ENCODE measurements at places on chromosomes 12 and 14. TPM values are rescaled to one million over a fixed set of nuclear protein-coding genes. Genes with fewer than 3 reads are reported as not detected.

GRCh38 chr12:89702503-89702902 is 6.1 kb downstream of the ATP2B1 start:
- ATAC-seq: no peak

GRCh38 chr12:93008044-93008778 is 79.1 kb upstream of the EEA1 start:
- no peak for ATAC-seq

- no peak for ATAC-seq
Measured at GRCh38 chr12:114192013-114192412, 213.9 kb downstream of the TBX5 start.

GRCh38 chr14:75427482-75428229 is at the start of gene JDP2:
Gene JDP2, plus strand, starts transcription at chr14:75428022. Its CDS starts 9,899 bp downstream, at chr14:75437921.
- peak; percentile 85 for ATAC-seq

DNA sequence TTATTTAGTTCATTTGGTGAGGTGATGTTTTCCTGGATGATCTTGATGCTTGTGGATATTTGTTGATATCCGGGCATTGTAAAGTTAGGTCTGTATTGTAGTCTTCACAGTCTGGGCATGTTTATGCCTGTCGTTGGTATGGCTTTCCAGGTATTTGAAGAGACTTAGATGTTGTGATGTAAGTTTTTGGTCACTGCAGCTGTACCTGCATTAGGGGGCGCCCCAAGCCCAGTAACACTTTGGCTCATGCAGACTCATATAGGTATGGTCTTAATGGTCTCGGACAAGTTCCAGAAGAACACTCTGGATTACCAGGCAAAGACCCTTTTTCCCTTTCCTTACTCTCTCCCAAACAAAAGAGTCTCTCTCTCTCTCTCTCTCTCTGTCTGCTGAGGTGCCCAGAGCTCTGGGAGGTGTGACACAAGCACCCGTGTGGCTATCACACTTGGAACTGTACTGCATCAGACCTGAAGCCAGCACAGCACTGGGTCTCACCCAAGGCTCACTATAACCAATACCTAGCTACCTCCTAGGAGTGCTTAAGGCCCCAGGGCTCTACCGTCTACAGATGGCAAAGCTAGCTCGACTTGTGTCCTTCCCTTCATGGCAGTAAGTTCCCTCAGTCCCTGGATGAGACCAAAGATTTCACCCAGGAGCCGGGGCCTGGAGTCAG is 425.8 kb upstream of the ATXN7L3B start:
- no peak for ATAC-seq

Gene KLRB1
- 0.18 TPM for total RNA-seq

Gene CCNT1
- 46.3 TPM for total RNA-seq

Gene TEX52
- not detected for total RNA-seq

- no peak for ATAC-seq
Measured at GRCh38 chr14:73754911-73755360, 40.8 kb upstream of the PNMA1 start.

DNA sequence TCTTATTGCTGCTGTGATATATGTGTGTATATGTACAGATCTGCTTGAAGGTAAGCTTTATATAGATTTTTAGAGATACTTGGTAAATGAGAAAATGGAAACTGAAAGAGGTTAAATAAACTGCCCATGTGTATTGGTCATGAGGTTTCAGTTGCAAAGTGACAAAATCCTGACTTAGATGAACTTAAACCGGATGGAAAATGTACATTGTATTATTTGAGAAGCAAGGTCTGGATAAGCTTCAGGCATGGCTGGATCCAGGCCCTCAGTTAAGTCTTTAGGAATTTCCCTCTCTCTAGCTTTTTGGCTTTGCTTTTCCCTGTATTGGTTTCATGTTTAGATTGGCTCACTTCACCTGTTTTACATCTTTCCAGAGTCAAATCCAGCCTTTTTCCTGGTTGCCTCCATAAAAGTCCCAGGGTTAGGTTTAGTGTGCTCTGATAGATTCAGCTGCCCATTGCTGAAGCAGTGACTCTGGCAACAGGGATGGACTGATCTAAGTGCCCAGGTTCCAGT is 21.0 kb upstream of the MAP1LC3B2 start:
- ATAC-seq: no peak

Gene GYS2
- total RNA-seq: not detected

DNA sequence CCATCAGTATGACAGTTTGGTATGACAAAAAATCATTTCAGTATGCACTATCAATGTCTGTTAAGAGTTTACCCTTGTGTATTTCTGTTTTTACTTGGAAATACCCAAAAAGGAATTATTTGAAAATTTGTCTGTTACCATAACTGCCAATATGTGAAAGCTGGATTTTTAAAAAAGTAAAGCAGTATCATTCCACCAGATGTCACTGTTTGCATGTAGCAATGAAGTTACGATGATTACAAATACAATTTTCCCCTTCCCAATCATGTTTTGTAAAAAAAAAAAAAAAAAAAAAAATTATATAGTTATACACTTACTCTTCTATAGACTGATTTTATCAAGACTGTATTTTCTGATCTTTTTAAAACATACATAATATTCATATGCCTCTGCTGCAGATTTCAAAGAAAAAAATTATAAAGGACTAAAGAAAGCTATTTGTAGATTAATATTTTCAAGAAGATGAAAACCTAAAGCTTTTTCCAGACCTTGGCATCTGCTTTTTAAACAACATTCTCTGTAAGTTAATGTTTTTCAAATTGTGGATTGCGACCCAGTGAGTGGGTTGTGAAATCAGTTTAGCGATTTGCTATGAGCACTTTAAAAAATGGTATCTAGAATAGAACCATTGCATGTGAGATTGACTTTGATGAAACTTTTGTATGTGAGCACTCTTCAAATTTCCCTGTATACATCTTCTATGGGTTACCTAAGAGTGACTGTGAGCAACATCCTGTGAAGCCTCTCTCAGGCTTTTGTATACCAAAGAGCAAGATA is 114.2 kb downstream of the TTC6 start:
- no peak for ATAC-seq

DNA sequence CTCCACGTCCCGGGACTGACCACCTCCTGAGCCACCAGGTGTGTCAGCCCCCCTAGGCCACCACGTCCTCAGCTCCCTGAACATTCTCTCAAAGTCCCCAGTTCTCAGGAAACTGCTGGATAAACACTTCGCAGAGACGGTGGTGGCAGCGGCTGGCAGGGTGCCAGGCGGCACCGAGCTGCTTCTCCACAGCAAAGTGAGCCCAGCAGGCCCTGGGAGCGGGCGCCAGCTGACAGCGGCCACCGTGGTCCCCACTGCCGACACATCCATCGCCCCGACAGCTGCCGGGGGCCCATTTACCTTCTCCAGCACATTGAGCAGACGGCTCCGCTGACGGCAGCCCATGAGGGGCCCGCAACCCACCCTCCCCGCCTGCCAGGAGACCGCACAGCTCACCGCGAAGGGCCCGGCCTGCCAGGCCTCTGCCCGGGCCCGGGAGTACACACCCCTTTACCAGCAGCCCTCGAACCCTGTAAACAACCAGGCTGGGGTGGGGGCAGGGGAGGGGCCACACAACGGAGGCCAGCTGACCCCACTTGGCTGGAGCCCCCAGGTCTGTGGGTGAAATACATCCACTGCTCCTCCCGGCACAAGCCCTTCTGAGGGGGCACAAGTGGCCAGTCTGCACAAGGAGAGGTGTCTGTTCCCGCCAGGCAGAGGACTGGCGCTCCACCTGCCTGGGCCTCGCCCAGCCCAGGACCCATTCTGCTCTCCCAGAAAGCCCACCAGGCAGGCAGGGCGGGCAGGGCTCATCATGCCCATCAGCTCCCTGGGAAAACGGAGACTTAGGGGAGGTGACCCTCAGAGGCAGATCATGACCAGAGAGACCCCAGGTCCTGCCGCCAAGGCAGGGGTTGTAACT is 10.5 kb downstream of the AKT1 start:
- peak; percentile 6 for ATAC-seq

Gene TTC9
- total RNA-seq: 4.3 TPM
